ENCODE measurements at places on chromosomes 16 and 17. TPM values are rescaled to one million over a fixed set of nuclear protein-coding genes. Genes with fewer than 3 reads are reported as not detected.

GRCh38 chr17:28599311-28600184, 723 bp upstream of the SPAG5 start:
- peaks cover 5% of the 10 kb centered on the region for H3K4me1 ChIP-seq
- no peaks in the 10 kb centered on the region for H3K27me3 ChIP-seq
- H3K4me3 ChIP-seq = peak overlapping the region; percentile 88
- H3K36me3 ChIP-seq = no peaks in the 10 kb centered on the region
- DNase-seq = peak; percentile 76

DNA sequence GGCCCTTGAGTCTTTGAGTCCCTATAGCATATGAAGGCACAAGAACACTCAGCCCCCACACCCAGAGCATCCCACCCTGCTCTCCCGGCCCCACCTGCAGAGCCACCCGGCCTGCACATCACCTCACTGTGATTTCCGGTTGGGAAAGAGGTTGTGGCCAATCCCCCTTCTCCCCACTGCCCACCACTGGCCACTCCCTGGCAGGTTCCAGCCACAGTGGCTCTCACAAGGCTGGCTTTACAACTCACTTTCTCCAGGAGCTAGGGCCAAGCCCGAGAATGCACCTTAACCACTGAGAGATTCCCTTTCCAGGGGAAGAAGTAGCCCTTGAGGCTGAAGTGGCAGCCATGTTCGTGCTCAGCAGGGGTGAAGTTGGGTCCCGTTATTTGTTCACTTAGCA, 123.9 kb downstream of the C16orf78 start:
- H3K4me1 ChIP-seq = no peaks in the 10 kb centered on the region
- no peaks in the 10 kb centered on the region for H3K36me3 ChIP-seq
- H3K4me3 ChIP-seq = no peak overlapping the region
- H3K27me3 ChIP-seq = no peaks in the 10 kb centered on the region
- no peak overlapping the region for H3K27ac ChIP-seq

GRCh38 chr16:87160234-87160636, 157.0 kb downstream of the C16orf95 start:
- no peaks in the 10 kb centered on the region for H3K4me1 ChIP-seq
- no peak overlapping the region for H3K4me3 ChIP-seq
- H3K27ac ChIP-seq = no peak overlapping the region
- H3K27me3 ChIP-seq = no peaks in the 10 kb centered on the region

Gene SLC47A2
- not detected for total RNA-seq

- DNase-seq = no peak
- H3K4me1 ChIP-seq = peaks cover 41% of the 10 kb centered on the region
- H3K27me3 ChIP-seq = no peaks in the 10 kb centered on the region
- H3K27ac ChIP-seq = peak overlapping the region; percentile 92
Observed at GRCh38 chr17:39196808-39197291, 619 bp downstream of the CACNB1 start.

DNA sequence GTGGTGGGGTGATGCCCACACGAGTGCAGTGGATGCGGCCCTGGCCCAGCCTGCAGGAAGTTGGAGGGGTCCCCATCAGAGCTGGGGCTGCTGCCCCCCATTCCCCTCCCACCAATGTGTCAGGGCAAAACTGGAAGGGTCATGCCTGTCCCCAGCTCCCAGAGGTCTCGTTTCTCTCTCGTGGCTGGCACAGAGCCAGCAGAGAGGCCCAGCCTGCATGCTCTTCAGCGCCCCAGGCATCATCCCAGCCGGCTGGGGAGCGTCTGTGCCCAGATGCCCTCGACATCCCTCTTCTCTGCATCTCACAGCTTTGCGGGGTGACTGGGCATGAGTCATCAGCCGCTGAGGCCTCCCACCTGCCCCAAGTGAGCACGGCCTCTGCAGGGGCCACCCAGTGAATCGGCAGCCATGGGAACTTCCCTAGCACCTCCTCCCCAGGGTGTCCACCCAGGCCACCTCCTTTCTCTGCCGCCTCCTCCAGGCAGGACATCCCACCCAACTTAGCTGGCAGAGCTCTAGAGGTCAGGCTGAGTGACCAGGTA, 9.8 kb upstream of the CSNK1D start:
- H3K4me3 ChIP-seq = no peak overlapping the region
- H3K4me1 ChIP-seq = peaks cover 7% of the 10 kb centered on the region
- no peak for DNase-seq
- H3K36me3 ChIP-seq = no peaks in the 10 kb centered on the region
- no peaks in the 10 kb centered on the region for H3K27me3 ChIP-seq

DNA sequence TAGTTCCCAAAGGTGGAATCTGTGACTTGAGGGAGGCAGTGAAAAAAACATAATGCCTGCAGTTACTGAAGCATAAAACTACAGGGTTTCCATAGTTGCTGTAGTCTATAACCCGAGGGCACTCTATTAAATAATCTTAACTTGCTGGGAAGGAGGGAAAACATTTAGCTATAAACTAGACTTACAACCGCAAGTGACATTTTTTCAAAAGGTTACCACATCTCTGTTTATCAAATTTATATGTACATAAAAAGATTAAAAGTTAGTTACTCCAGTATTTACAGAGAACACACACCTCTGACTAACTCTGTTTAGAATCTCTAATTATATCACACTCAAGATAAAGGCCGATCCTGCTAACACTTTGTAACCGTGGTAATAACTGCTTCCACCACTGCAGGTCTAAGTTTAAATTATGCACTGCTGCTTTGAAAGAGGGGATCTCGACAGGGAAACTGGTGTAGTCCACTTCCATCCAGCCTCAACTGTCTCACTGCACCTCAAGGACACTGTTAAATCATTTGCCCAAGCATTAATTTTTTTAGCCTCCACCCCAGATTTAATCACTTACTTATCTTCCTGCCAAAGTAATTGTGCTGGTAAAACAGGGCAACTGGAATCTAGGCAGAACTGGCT, 14.6 kb downstream of the KCNJ16 start:
- no peaks in the 10 kb centered on the region for H3K36me3 ChIP-seq
- DNase-seq = no peak
- H3K4me1 ChIP-seq = no peaks in the 10 kb centered on the region
- H3K27ac ChIP-seq = no peak overlapping the region

Gene TBC1D3I
- total RNA-seq = 0.63 TPM

- no peak for DNase-seq
- no peak overlapping the region for H3K27ac ChIP-seq
- no peaks in the 10 kb centered on the region for H3K36me3 ChIP-seq
- H3K4me1 ChIP-seq = no peaks in the 10 kb centered on the region
- no peak overlapping the region for H3K4me3 ChIP-seq
Observed at GRCh38 chr16:57897053-57897784, 73.7 kb downstream of the CNGB1 start.

DNA sequence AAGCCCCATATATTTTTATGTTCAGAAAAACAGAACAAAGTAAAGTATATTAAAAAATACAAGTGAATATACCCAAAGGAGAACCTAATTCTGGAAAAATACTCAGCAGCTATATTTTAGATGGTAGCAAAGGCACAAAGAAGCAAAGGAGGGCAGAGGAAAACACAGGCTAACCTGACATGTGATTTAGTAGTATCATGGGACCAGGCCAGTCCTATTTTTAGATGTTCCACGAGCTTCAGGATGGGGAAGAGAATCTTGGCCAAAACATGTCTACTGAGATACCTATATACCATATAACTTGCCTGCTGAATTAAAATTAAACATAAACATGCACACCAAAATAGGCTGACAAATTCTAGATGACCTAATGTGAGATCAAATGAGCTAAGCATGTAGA, 32.9 kb downstream of the SMYD4 start:
- H3K36me3 ChIP-seq = peaks cover 8% of the 10 kb centered on the region
- no peaks in the 10 kb centered on the region for H3K27me3 ChIP-seq
- peaks cover 18% of the 10 kb centered on the region for H3K4me1 ChIP-seq
- H3K27ac ChIP-seq = peak overlapping the region; percentile 41

DNA sequence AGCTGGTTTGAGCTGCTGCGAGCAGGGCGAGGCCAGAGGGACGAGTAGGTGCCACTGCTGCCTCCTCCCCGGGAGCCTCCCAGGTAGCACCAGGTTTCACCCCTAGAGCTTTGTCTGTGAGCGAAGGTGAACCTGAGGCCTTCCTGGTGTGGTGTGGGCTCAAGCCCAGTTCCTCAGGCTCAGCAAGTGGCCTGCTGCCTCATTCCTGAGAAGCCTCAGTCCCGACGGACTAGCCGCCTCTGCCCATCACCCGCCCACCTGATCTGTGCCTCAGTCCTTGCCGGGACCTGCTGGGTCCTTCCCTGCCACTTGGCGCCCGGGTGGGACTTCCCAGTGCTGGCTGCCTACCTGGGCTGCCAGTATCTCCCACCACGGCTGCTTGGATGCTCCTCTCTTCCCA, 1.7 kb downstream of the NLRC3 start:
- H3K4me3 ChIP-seq = no peak overlapping the region
- H3K27ac ChIP-seq = no peak overlapping the region
- no peak for DNase-seq
- no peaks in the 10 kb centered on the region for H3K27me3 ChIP-seq
- no peaks in the 10 kb centered on the region for H3K4me1 ChIP-seq

Gene KRT40
- total RNA-seq = not detected

Gene OR3A2
- total RNA-seq = 0.68 TPM

DNA sequence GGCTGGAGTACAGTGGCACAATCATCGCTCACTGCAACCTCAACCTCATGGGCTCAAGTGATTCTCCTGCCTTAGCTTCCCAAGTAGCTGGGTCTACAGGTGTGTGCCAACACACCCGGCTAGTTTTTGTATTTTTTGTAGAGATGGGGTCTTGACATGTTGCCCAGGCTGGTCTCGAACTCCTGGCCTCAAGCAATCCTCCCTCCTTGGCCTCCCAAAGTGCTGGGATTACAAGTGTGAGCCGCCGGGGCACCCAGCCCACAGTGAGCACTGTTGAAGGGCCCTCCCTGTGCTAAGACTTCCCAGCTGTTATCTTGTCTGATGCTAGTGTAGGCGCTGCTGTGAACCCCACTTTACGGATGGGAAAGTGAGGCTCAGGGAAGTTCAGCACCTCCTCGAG, 8.0 kb downstream of the CASKIN1 start:
- no peak overlapping the region for H3K27ac ChIP-seq
- H3K4me1 ChIP-seq = no peaks in the 10 kb centered on the region
- no peak overlapping the region for H3K4me3 ChIP-seq
- no peak for DNase-seq
- no peaks in the 10 kb centered on the region for H3K36me3 ChIP-seq
- no peaks in the 10 kb centered on the region for H3K27me3 ChIP-seq

DNA sequence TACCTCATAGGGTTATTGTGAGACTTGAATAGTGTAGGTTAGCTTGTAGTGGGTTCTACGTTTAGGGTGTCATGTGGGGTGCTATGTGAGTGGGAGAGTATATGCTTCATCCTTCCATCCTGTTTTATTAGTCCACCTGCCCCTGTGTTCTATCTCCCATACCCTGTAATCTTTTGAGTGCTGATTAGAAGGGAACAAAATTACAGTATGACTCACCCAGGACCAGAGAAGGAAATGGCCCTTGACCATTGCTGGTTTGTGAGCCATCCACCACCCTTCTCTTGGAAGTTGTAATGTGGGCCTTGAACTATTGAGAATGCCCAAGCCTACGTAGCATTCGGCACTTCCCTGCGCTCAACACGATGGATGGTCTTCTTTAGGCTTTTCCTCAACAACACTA, 17.1 kb downstream of the SAP30BP start:
- no peak overlapping the region for H3K4me3 ChIP-seq
- peaks cover 2% of the 10 kb centered on the region for H3K4me1 ChIP-seq
- no peak overlapping the region for H3K27ac ChIP-seq
- no peak for DNase-seq

Gene SCNN1B
- total RNA-seq = 1.1 TPM

DNA sequence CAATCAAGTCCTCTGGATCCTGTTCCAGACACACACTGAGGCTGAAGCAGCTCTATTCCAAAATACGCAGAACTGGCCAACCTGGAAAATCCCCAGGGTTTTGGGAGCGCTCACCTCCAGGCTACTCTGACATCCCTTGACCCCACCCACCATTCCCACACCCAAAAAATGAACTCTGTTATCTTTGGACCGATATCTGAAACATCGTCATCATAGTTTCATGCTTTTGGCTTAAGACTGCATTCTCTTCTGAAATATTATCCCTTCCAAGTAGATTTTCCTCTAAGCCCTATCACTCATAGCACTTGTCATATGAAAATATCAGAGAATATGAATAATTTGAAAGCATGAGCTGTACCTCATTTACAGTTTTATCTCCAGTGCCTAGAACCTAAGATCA, 34.7 kb downstream of the VAT1L start:
- no peaks in the 10 kb centered on the region for H3K27me3 ChIP-seq
- H3K27ac ChIP-seq = no peak overlapping the region
- H3K4me1 ChIP-seq = peaks cover 3% of the 10 kb centered on the region

GRCh38 chr16:2027024-2028010, 615 bp downstream of the NHERF2 start:
- DNase-seq = no peak
- no peaks in the 10 kb centered on the region for H3K27me3 ChIP-seq
- H3K27ac ChIP-seq = no peak overlapping the region
- H3K4me1 ChIP-seq = peaks cover 55% of the 10 kb centered on the region
- peaks cover 3% of the 10 kb centered on the region for H3K36me3 ChIP-seq

Gene RAC3
- 1.8 TPM for total RNA-seq

DNA sequence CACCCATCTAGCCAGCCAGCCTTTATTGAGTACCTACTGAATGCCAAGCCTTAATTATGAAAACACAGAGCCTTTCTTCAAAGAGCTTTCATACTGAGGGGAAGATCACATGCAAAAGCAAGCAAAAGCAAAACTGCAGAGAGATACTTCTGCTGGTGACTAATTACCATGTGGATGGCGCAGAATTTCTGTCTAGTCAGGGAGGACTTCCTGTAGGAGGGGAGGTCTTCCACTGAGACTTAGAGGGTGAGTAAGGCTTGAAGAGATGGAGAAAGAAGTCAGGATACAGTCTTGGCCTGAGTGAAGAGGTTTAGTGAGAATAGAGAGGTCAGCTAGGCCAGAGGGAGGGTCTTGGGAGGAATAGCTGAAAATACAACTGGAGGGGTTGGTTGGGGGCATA, 53.9 kb upstream of the CCL2 start:
- no peaks in the 10 kb centered on the region for H3K4me1 ChIP-seq
- H3K27ac ChIP-seq = no peak overlapping the region
- no peak overlapping the region for H3K4me3 ChIP-seq
- H3K36me3 ChIP-seq = no peaks in the 10 kb centered on the region

DNA sequence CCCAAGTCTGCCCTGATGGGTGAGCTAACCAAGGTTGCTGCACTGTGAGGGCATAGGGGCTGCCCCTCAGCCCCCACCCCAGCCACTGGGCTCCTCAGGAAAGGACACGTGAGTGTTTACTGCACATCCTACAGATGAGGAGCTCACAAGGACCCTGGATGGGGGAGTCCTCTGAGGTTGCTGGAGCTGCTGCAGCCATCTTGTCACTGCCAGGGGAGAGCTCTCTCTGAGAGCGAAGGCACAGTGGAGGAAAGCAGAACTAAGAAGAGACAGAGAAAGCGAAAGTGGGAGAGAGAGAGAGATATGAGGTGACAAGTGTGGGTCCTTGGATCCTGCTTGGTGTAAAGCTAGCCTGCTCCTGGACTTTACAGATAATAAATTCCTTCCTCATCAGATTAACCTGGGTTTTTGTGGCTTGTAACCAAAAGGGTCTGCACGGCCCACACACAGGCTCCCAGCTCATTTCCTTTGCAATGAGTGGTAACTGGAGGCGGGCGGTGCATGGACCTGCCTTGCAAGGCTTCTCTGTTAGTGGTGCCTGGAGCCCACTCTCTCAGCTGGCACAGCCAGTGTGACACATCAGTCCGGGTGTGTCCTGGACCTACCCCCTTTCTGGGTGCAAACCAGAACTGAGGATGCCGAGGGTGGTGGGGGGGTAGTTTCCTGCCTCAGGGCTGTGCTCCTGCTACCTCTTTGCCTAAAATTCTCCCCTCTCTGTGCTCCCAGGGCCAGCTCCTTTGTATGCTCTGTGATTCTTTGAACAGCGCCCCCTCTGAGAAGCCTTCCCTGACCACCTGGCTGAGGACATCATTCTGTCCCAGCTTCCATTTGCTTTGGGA, 14.2 kb downstream of the SNX20 start:
- no peak for DNase-seq
- peaks cover 5% of the 10 kb centered on the region for H3K4me1 ChIP-seq
- peaks cover under 1% of the 10 kb centered on the region for H3K36me3 ChIP-seq
- no peak overlapping the region for H3K27ac ChIP-seq
- H3K27me3 ChIP-seq = no peaks in the 10 kb centered on the region
- peak overlapping the region; percentile 26 for H3K4me3 ChIP-seq

All from thoracic aorta (tissue), 2 donors.